Activated naive CD8-positive, alpha-beta T cell treated with anti-CD3 and anti-CD28 coated beads for 36 hours (primary cell): ENCODE measurements at places on chromosomes 6 and 20.

GRCh38 chr6:64258752-64259151 lies 623.1 kb downstream of the PHF3 start:
- no peak for DNase-seq

DNA sequence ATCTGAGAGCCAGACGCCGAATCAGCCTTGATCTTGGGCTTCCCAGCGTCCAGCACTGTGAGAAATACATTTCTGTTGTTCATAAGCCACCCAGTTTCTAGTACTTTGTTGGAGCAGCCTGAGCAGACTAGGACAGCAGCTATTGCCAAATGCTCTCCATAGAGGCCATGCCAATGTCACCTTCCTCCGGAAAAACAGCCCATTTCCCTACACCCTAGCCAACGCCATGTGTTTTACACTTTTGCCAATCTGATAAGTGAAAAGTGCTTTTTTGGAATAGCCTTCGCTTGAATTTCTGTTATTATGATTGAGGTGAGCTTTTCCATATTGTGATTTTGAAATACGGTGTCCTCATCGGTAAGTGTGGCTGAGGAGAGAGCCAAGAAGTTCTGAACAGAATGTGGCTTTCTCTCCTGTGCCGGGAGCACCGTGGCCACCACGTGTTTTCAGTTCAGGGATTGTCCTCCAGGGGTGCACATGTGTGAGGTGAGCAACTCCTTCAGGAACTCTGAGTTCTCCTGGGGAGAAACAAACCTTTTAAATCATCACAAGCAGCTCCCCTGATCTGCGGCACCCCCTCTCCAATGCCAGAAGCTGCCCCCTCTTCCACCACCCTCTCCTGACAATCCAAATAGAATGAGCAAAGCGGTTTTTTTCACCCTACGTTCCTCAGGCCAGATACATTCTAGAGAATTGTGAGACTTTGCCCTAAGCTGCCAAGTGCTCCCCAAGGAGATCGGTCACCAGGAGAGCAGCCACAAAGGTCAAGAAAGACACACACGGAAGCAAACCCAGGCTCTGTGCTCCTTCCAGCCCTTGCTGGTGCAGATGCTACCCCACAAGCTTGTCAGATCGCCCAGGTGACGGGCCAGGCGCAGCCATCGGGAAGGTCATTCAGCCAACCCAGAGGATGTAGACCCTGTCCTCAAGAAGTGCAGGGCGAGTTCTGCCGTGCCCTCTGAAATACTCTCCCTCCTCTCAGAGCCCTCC lies 36.0 kb downstream of the TAF8 start:
- DNase-seq: no peak

DNA sequence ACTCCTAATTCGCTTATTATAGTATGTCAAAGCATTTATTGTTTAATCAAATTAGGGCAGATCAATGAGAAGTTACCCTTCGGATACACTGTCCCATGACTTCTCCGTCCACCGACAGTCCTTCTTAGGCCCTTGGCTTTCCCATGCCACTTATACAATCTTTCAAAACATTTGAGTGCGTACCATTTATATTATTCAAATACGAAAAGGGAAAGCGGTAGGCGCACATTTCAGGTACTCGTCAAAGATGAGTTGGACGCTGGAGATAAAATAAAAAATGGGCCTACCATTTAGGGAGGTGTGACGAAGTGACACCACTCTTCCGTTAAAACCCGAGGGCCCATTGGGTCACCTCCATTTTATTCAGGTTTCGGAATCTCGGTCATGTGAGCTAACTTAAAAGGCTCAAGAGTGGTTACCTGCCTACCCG lies 542 bp upstream of the AFG1L start:
- no peak for DNase-seq

DNA sequence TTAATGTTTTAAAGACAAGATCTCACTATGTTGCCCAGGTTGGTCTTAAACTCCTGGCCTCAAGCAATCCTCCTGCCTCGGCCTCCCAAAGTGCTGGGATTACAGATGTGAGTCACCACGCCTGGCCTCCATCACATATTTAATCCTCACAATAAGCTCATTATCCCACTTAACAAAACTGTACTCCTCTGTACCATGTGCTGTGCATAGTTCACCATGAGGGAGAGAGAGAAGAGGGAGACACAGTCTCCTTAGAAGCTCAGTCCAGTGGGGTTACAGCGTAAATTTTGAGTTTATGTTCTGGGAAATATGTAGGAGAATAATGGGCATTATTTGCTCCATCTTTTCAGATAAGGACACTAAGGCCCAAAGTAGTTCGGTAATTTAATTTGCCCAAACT lies 7.9 kb upstream of the CPNE5 start:
- DNase-seq: no peak

GRCh38 chr6:135170849-135171248 lies 10.3 kb upstream of the MYB start:
- DNase-seq: no peak

GRCh38 chr6:89688328-89688727 lies 49.8 kb upstream of the LYRM2 start:
- no peak for DNase-seq

DNA sequence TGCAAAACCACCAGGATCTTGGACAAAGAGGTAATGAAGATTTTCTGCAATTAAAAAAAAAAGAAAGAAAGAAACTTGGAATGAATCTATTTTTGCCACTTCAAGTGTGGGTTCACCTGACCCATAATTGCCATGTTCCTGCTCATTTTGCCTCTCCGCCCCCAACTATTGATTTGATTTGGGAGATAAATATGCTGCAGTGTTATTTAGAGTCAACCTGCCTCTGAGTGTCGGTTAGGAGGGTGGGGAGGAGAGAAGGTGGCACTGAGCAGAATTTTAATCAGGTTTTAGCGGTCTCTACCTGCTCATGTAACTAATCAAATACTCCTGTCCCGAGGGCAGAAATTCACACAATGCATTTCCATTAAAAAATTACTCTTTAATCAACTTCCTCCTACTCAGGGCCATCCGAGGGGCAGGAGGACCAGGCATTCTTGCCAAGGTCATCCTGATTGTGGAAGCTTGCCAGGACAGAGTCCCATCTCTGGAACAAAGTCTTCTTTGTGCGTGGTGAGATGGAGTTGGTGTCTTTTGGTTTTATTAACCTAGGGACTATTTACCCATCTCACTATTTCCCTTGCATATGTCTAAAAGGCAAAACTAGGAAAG lies 300.1 kb downstream of the CDH26 start:
- DNase-seq: no peak

DNA sequence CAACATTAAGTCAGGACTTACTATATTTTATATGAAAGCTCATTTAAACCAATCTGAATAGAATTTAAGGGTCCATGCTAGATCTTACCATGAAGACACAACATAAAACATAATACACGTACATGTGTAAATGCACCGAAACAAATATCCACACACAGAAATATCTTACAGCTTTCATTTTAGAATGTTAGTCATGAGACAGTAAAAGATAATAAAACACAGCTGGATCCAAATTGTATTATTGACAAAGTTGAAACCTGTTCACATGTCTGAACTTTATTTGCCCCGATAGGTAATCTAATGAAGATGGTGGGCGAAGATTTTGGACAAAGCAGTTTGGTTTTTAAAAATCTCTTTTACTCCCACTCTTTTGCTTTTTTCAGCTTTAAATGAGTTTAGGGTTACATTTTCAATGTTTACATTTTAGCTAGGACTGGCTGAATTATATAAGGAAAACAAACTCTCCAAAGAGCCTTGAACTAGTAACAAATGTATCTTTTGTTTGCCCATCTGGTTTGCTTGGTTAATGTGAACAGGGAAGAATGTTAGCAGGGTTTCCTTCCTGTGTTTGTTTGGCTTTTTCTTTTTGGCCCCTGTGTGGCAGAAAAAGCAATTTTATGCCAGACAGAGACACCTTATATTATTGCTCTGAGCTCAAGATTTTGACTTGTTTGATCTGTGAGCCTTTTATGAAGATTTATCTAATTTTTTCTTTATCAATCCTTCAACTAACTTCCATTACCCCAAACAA lies 5.1 kb upstream of the TMEM181 start:
- DNase-seq: no peak

- no peak for DNase-seq
Measured at GRCh38 chr20:19256085-19256484, 43.6 kb downstream of the SLC24A3 start.

GRCh38 chr6:137978252-137978896 lies 111.3 kb downstream of the TNFAIP3 start:
- DNase-seq: no peak

GRCh38 chr6:100559859-100560258 lies 95.1 kb upstream of the SIM1 start:
- DNase-seq: no peak

- no peak for DNase-seq
Measured at GRCh38 chr20:22762576-22763256, 178.3 kb upstream of the FOXA2 start.

- no peak for DNase-seq
Measured at GRCh38 chr20:15930311-15931305, 642.6 kb downstream of the KIF16B start.

GRCh38 chr20:37179683-37180524 lies 556 bp upstream of the MROH8 start:
- DNase-seq: peak; percentile 6

- no peak for DNase-seq
Measured at GRCh38 chr20:35588397-35588796, 27.2 kb upstream of the SPAG4 start.

DNA sequence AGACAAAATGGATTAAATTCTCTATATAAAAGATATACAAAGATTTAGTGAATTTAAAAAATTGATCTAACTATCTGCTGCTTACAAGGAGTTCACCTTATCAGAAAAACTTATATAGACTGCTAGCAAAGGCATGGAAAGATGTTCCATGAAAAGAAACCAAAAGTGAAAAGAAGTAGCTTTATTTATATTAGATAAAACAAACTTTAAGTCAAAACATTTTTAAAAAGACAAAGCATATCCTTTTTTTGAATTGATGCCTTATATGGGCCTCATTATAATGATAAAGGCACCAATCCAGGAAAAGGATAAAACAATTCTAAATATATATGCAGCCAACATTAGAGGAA lies 334.2 kb downstream of the MEI4 start:
- DNase-seq: no peak

- no peak for DNase-seq
Measured at GRCh38 chr6:28766426-28766825, 157.4 kb downstream of the TRIM27 start.

- DNase-seq: no peak
Measured at GRCh38 chr20:61766921-61767610, 298.6 kb downstream of the TAF4 start.

DNA sequence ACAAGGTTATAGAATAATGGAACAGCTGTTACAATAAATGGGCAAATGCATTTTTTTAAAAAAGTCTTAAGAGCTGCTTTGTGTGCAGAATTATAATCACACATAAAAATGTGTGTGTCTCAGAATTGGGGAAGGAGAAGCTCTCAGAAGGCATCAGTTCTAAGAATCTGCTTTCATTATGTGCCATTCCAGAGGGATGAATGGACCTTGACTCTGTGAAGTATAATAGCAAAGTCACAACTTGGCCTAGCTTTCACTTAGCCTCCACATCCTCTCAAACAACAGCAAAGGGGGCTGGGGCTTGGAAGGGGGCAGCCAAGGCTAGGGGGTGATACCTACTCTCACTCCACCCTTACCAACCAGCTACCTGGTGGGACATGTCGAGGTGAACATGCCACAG lies 265.0 kb downstream of the CDC5L start:
- no peak for DNase-seq

DNA sequence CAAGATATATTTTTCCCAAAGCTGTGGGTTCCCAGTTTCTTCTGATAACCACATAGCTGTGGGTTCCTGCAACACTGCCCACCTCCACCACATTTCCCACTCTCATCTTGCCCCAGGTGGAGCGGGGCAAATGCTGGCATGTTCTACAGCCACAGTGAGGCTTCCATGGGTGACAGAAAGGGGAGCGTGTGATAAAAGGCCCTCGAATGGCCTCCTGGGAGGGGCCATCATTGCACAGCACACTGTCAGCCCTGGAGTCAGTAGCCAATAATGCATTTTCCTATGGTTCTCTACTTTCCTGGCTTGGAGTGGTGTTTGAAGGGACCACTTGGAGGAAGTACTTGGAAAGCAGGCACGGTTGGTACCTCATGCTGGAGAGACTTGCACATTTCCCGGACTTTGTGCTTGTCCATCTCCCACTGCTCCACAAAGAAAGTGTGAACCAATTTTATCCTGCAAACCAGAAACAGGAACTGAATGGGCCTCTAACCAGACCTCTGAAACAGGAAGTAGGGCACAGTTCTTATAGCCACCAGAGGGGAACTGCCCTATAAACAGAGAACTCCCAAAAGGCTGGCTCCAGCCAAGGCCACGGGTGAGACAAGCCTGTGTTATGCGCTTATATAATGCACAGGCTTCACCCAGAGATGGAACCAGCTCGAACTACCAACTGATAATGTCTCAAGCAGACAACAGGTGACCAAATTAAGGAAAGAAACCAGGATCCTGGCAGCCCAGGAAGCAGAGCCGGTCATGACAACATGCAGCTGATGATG lies 8.6 kb downstream of the MAP3K5 start:
- DNase-seq: no peak

- DNase-seq: no peak
Measured at GRCh38 chr6:34516391-34517324, 39.5 kb downstream of the SPDEF start.

GRCh38 chr6:167408235-167408869 lies 83.5 kb downstream of the TTLL2 start:
- no peak for DNase-seq

DNA sequence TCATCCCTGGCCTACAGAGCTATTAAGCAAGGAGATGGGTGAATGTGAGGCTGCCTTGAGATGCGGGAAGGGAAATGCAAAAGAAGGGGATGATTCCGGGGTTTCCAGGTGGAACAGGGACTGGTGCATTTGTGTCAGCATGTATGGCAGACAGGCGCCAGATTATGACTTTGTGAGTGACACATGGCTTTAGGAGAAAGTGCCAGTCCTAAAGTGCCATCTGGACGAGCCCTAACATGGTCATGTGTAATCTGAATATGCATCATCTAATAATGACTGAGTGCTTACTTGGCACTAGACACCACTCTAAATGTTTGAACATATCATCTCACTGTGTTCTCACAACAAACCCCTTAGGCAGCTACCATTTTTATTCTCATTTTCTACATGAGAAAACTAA lies 195.0 kb upstream of the TSHZ2 start:
- no peak for DNase-seq

DNA sequence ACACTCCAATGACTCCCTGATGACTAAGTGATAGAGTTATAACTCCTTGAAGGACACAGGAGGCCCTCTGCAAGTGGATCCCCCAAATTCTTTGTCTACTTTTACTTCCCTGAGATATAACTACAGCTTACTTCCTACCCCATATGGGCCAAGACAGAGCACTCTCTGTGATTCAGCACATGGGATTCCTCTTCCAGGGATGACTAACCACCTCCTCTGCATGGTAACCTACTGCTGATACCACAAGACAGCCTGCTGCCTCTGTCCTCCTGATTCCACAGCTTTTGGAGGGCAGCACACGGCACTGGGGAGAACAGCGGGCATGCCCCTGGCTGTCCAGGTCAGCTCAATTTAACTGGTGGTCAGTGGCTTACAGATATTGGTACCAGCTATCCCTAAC lies 675.7 kb upstream of the AGPAT4 start:
- no peak for DNase-seq

DNA sequence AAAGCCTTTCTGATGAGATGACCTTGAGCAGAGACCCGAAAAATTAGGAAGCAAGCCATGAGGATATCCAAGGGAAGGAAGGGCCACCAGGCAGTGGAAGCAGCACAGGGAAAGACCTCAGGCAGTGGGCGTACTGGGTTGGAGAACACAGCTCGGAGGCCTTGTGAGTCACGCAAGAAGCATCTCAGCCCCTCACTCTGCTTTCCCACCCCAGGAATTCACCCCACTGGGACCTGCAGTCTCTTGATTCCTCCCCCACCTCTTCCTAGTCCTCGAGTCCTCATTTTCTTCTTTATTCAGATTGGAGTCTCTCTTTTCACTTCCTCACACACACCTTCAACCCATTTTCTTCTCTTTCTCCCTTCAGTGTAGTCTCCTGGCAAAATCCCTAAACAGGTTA lies 27.0 kb downstream of the RPRD1B start:
- no peak for DNase-seq
